ENCODE measurements at places on chromosomes 3 and 15. TPM values are rescaled to one million over a fixed set of nuclear protein-coding genes. Genes with fewer than 3 reads are reported as not detected.

- DNase-seq: no peak
- no peak overlapping the region for H3K4me3 ChIP-seq
Measured at GRCh38 chr3:6315906-6316305, 545.0 kb upstream of the GRM7 start.

DNA sequence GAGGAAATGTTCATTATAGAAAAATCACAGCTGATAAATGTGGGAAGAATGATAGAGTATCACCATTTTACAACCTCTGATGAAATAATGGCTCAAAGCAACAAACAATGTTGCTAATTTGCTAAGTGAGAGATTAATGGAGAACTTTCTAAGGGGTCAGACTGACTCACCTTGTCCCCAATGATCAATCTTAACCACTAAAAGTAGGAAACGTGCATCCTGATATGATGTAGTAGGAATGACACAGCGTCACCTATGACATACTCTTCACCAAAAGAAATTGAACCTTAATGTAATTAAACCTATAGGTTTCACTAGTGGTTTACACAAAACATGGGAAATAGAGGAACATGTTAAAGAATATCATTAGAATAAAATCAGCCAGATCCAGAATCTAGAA, 35.1 kb upstream of the MLF1 start:
- DNase-seq: no peak
- no peak overlapping the region for H3K4me3 ChIP-seq
- H3K36me3 ChIP-seq: no peaks in the 10 kb centered on the region

The SAMMSON gene
- not detected for total RNA-seq

DNA sequence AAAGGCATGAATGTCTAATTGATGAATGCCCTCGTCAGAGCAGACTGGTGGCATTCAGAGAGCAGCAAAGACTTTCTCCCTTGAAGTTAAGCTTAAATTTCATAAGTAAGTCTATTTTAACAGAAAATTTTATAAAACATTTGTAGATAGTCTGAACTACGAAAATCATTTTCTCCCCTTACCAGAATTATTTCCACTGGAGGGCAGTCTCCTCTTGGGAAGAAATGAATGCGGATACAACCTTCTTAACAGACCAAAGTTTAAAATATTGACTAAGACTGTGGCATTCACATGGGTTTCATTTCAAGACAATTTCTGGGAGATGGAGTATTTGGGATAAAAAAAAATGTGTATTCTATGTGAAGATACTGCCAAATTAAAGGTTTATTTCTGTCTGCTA, 669.0 kb downstream of the FHIT start:
- H3K36me3 ChIP-seq: no peaks in the 10 kb centered on the region
- no peaks in the 10 kb centered on the region for H3K4me1 ChIP-seq
- no peak for DNase-seq
- H3K27me3 ChIP-seq: no peaks in the 10 kb centered on the region
- no peak overlapping the region for H3K27ac ChIP-seq

Measured in upper lobe of right lung (tissue), 1 donor.